T-cell (primary cell): ENCODE measurements at places on chromosomes 1 and 21.

DNA sequence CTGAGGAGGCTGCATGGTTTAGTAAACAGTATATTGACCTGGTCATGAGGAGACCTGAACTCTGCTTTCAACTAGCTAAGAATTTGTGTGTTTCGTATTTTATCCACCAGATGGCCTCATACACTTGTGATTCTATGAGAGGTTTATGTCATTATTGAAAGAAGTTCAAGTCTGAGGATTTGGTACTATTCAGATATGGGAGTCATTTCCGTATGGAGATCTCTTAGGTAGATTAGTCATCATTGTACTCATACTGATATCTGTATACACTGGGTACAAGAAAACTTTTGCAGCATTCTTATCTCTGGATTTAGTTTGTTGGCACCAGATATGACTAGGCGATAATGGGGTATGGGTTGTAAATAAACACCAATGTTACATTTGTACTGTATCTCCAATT is 26.6 kb downstream of the ATF6 start:
- H3K27ac ChIP-seq: no peak overlapping the region
- H3K4me3 ChIP-seq: no peak overlapping the region
- DNase-seq: no peak
- H3K36me3 ChIP-seq: peaks cover 3% of the 10 kb centered on the region

DNA sequence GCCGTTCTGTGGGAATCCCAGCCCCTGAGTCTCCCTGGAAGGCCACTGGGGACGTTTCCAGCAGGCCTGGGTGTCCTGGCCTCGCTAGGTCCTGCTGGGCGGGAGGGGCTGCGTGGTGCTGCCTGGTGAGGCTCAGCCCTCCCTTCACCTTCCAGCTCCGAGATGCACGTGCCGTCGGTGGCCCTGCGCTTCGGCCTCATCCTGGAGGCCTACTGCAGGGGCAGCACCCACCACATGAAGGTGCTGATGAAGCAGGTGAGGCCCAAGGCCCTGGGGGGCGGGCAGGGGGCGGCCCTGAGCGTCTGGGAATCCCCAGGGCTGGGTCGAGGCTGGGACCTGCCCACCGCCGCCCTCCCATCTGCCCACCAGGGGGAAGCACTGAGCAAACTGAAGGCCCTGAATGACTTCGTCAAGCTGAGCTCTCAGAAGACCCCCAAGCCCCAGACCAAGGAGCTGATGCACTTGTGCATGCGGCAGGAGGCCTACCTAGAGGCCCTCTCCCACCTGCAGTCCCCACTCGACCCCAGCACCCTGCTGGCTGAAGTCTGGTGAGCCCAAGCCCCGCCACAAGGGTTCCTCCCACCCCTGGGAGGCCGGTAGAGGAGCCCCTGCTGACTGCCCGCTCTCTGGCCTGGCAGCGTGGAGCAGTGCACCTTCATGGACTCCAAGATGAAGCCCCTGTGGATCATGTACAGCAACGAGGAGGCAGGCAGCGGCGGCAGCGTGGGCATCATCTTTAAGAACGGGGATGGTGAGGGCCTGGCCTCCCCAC is 70.3 kb downstream of the PIK3CD start:
- H3K27ac ChIP-seq: peak overlapping the region; percentile 75
- H3K4me1 ChIP-seq: peaks cover 41% of the 10 kb centered on the region
- DNase-seq: peak; percentile 87
- no peak overlapping the region for H3K4me3 ChIP-seq
- H3K36me3 ChIP-seq: peaks cover 35% of the 10 kb centered on the region

- no peaks in the 10 kb centered on the region for H3K36me3 ChIP-seq
- H3K27ac ChIP-seq: no peak overlapping the region
- no peaks in the 10 kb centered on the region for H3K4me1 ChIP-seq
- DNase-seq: no peak
- H3K27me3 ChIP-seq: no peaks in the 10 kb centered on the region
Measured at GRCh38 chr1:177340601-177341067, 169.9 kb downstream of the BRINP2 start.

- no peak for DNase-seq
- no peaks in the 10 kb centered on the region for H3K27me3 ChIP-seq
- H3K4me1 ChIP-seq: no peaks in the 10 kb centered on the region
- no peak overlapping the region for H3K4me3 ChIP-seq
- no peak overlapping the region for H3K27ac ChIP-seq
Measured at GRCh38 chr1:78854556-78854955, 152.0 kb downstream of the ADGRL4 start.

DNA sequence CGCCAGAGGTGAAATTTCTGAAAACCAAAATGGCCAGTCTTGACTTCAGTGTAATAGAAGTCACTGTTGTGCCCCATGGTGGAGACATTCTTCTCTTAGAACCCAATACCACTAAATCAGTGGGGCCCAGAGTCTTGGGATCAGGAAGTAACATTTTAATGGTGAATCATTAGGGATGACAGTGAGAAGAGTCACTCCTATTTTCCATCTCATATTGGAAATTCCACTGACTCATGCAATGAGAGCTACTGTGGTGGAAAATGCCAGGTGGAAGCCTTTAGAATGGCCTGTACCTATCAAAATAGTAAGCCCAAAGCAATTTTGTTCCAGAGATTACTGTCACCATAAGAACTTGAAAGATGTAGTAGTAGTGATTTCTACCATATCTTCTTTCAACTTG is 20.6 kb upstream of the PPM1J start:
- H3K4me1 ChIP-seq: no peaks in the 10 kb centered on the region
- H3K4me3 ChIP-seq: no peak overlapping the region
- H3K27ac ChIP-seq: no peak overlapping the region
- peaks cover 17% of the 10 kb centered on the region for H3K27me3 ChIP-seq
- no peaks in the 10 kb centered on the region for H3K36me3 ChIP-seq
- DNase-seq: no peak
